ENCODE measurements at places on chromosomes 2 and 18. TPM values are rescaled to one million over a fixed set of nuclear protein-coding genes. Genes with fewer than 3 reads are reported as not detected.

DNA sequence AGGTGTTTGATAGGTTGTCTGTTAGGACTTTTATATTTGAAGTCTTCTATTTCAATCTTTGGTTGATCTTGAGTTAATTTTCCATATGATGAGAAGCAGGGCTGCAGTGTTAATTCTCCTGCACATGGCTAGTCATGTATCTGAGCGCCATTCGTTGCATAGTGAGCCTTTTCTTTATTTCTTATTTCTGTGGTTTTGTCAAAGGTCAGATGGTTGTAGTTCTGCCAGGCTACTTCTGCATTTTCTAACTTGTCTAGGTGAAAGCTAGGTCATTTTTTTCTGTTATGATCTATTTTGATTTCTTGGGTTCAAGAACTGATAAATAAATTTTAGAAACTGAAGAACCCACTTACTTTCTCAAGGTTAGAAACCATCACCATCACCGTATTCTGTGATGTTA is 56.7 kb downstream of the CCDC74A start:
- H3K36me3 ChIP-seq, result no peaks in the 10 kb centered on the region
- H3K27me3 ChIP-seq, result peaks cover 10% of the 10 kb centered on the region
- DNase-seq, result no peak
- no peak overlapping the region for H3K4me3 ChIP-seq

IL37 gene
- total RNA-seq, result 0.22 TPM

WDFY1 gene
- total RNA-seq, result 82.0 TPM

- no peak overlapping the region for H3K27ac ChIP-seq
- H3K4me3 ChIP-seq, result no peak overlapping the region
- H3K4me1 ChIP-seq, result no peaks in the 10 kb centered on the region
- DNase-seq, result no peak
- peaks cover 8% of the 10 kb centered on the region for H3K27me3 ChIP-seq
These were observed 48.9 kb upstream of the AAK1 start for GRCh38 chr2:69692424-69692823.

GRCh38 chr18:80105369-80106167 is 3.5 kb upstream of the ADNP2 start:
- H3K4me3 ChIP-seq, result no peak overlapping the region
- H3K36me3 ChIP-seq, result no peaks in the 10 kb centered on the region
- H3K27me3 ChIP-seq, result no peaks in the 10 kb centered on the region
- H3K27ac ChIP-seq, result no peak overlapping the region

GRCh38 chr18:6962571-6963451 is 154.8 kb downstream of the LAMA1 start:
- no peaks in the 10 kb centered on the region for H3K4me1 ChIP-seq
- no peak overlapping the region for H3K27ac ChIP-seq
- no peak for DNase-seq
- no peaks in the 10 kb centered on the region for H3K36me3 ChIP-seq

TMEM17 gene
- 0.51 TPM for total RNA-seq

DNA sequence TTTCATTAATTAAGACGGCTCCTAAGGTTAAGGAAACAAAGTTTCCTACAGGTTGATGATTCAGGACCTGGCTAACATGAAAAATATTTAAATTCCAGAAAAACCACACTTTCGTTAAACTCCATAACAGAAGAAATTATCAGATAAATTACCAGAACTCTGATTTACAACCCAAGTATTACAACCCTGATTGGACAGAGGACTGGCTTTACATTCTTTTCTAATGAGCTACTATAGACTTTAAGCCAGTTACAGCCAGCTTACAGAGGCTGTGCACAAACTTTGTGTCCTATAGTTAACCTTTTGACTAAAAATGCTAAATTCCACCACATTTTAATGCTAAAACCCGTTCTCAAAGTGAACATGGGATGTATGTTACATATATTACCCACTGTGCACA is 458.6 kb downstream of the KCNJ3 start:
- no peaks in the 10 kb centered on the region for H3K4me1 ChIP-seq
- no peak overlapping the region for H3K4me3 ChIP-seq
- DNase-seq, result no peak
- no peaks in the 10 kb centered on the region for H3K36me3 ChIP-seq

DNA sequence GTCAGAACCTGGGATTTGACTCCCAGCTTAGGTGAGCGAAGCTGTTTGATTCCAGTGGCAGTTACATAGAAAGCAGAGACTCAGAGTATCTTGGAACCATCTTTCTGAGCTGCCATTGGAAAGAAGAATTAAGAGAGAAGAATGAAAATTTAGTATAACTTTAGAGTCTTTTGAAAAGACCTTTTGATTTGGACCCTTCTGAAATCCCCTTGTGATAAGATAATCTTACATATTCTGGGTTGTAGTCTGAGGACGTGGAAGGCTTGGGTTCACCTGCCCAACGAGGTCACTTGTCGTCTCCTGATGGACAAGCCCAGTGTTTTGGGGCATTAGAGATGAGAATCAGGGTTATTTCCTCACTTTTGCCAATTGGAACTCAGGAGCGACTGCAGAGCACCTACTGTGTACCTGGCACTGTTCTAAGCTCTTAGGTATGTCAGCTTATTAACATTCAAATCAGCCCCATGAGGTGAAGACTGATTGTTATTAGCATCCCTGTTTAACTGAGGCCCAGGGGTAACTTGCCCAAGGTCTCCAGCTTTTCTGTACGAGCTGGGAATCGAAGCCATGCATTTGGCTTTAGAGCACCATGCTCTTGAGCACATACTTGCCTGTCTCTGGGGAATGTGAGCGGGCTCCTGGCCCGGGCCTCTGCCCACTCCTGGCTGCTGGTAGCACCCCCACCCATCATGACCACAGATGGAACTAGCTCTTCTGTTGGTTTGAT is 2.9 kb downstream of the HK2 start:
- no peak for DNase-seq
- H3K27ac ChIP-seq, result no peak overlapping the region
- no peaks in the 10 kb centered on the region for H3K36me3 ChIP-seq

SLC9A2 gene
- 0.10 TPM for total RNA-seq

DNA sequence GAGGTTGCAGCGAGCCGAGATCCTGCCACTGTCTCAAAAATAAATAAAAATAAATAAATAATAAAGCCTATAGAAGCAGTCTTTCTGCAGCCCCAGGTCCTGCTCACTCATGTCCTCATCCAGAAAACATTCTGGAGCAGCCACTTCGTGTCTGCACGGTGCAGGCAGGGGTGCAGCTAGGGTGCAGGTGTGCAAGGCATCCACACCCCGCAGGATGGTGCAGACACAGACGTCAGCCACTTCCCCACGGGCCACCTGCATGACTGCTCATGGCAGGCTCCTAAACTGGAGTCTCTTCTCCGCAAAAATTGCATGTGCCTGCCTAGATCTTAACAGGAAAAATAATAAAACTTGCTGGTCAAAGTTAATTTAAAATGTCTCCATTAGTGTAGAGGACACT is 80.2 kb upstream of the SNTG2 start:
- no peaks in the 10 kb centered on the region for H3K36me3 ChIP-seq
- H3K4me3 ChIP-seq, result no peak overlapping the region
- H3K27me3 ChIP-seq, result no peaks in the 10 kb centered on the region

DNA sequence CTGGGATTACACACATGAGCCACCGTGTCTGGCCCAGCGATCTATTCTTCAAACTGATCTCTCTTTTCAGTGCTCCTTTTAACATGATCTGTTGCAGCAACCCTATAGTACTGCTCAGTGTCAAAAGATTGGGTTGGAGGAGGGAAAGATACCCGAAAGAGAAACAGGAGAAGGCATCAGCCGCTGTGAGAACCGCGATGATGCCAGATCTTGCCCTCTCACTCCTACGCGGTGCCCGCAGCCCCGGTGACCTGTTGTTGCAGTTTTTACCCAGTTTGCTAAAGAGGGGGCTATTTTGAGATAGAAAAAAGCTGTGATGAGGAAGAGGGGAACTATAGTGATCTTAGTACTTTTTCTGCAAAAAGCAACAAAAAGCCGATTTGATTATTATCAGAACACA is 335.5 kb downstream of the KCNS3 start:
- no peak overlapping the region for H3K4me3 ChIP-seq
- DNase-seq, result no peak
- H3K4me1 ChIP-seq, result peaks cover 22% of the 10 kb centered on the region
- H3K27me3 ChIP-seq, result no peaks in the 10 kb centered on the region
- H3K27ac ChIP-seq, result no peak overlapping the region

- H3K27me3 ChIP-seq, result no peaks in the 10 kb centered on the region
- H3K27ac ChIP-seq, result no peak overlapping the region
- DNase-seq, result no peak
- no peak overlapping the region for H3K4me3 ChIP-seq
- 0 out of 2 replicates have a peak, but pooled peaks cover 2% of the 10 kb centered on the region for H3K36me3 ChIP-seq
These were observed 168.6 kb downstream of the KLHL29 start for GRCh38 chr2:23553561-23553960.

POU3F3 gene
- 2.3 TPM for total RNA-seq

DNA sequence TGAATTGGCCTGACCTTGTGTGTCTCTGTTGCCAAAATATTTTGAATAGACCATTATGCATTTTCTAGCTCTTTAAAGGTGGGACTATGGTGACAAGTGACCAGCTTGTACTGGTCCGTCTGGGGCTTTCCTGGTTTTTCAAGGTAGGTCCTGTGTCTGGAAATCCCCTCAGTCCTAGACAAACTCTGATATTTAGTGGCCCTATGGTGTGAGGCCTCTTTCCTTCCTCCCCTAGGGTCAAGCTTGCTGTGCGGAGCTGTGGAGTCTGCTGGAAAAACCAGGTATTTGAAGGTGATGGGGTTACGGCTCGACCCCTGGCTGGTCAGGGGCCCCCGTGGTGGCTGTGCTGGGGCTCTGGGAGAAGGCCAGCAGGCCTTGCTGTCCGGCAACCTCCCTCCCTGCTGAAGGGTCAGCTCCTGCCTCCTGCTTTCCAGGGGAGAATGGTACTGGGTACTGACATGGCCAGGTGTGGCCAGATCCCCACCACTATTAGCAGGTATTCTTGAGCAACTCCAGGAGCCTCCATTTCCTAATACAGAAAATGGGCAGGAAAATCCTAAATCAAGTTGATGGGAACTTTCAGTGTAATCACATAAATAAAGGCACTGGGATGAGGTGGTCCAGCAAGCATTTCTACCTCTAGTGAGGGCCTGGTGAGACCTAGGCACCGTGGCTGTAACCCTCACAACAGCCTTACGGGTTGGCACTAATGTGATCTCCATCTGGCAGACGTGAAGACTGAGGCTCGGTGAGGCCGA is 86.2 kb upstream of the HS6ST1 start:
- no peak overlapping the region for H3K27ac ChIP-seq
- DNase-seq, result no peak
- H3K27me3 ChIP-seq, result no peaks in the 10 kb centered on the region
- H3K36me3 ChIP-seq, result no peaks in the 10 kb centered on the region
- H3K4me3 ChIP-seq, result no peak overlapping the region

- H3K4me3 ChIP-seq, result no peak overlapping the region
- peaks cover 5% of the 10 kb centered on the region for H3K4me1 ChIP-seq
- no peak for DNase-seq
- no peaks in the 10 kb centered on the region for H3K36me3 ChIP-seq
- no peak overlapping the region for H3K27ac ChIP-seq
These were observed 103.4 kb downstream of the ZFP36L2 start for GRCh38 chr2:43123028-43123427.

- peak; percentile 5 for DNase-seq
- no peak overlapping the region for H3K27ac ChIP-seq
- H3K36me3 ChIP-seq, result no peaks in the 10 kb centered on the region
- H3K27me3 ChIP-seq, result no peaks in the 10 kb centered on the region
- no peaks in the 10 kb centered on the region for H3K4me1 ChIP-seq
These were observed 54.8 kb upstream of the PDE1A start for GRCh38 chr2:182481676-182482075.

CAPN13 gene
- total RNA-seq, result not detected

RAPGEF4 gene
- total RNA-seq, result 5.1 TPM

GRCh38 chr2:18548621-18549020 is 11.8 kb downstream of the RDH14 start:
- no peak overlapping the region for H3K4me3 ChIP-seq
- DNase-seq, result no peak
- no peaks in the 10 kb centered on the region for H3K4me1 ChIP-seq
- no peaks in the 10 kb centered on the region for H3K27me3 ChIP-seq
- no peak overlapping the region for H3K27ac ChIP-seq

- peak overlapping the region; percentile 88 for H3K4me3 ChIP-seq
- peak overlapping the region; percentile 79 for H3K27ac ChIP-seq
- peak; percentile 50 for DNase-seq
- H3K36me3 ChIP-seq, result no peaks in the 10 kb centered on the region
- H3K27me3 ChIP-seq, result no peaks in the 10 kb centered on the region
- H3K4me1 ChIP-seq, result peaks cover 5% of the 10 kb centered on the region
These were observed 795 bp upstream of the SETBP1 start for GRCh38 chr18:44679914-44680272.

DNA sequence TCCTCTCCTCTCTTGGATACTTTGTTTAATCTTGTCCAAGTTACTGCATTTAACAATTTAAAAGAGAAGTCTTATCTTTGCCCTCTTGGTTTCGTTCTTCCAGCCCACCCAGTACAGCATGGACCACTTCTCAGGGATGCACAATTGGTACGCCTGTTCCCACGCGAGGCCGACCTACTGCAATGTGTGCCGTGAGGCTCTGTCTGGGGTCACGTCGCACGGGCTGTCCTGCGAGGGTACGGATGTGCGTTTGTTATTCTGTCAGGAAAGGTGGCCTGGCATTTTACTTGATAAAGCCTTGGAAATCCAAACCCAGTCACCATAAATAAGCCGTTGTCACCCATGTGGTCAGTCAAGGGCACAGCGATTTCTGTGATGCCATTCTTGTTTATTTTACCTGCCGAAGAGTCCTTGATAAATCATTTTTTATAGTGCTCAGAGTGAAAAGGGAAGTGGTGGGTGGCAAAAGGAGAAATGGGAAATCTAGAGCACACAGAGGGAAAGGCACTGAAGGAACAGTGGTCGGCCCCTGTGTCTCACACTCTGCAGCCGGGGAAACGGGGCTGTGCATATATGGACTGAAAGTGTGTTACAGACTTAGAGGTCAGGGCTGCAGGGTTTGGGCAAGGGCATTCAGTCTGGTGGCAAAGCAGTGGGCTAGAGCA is 80.5 kb downstream of the DGKD start:
- H3K4me1 ChIP-seq, result no peaks in the 10 kb centered on the region
- DNase-seq, result no peak
- no peak overlapping the region for H3K27ac ChIP-seq
- no peak overlapping the region for H3K4me3 ChIP-seq

DNA sequence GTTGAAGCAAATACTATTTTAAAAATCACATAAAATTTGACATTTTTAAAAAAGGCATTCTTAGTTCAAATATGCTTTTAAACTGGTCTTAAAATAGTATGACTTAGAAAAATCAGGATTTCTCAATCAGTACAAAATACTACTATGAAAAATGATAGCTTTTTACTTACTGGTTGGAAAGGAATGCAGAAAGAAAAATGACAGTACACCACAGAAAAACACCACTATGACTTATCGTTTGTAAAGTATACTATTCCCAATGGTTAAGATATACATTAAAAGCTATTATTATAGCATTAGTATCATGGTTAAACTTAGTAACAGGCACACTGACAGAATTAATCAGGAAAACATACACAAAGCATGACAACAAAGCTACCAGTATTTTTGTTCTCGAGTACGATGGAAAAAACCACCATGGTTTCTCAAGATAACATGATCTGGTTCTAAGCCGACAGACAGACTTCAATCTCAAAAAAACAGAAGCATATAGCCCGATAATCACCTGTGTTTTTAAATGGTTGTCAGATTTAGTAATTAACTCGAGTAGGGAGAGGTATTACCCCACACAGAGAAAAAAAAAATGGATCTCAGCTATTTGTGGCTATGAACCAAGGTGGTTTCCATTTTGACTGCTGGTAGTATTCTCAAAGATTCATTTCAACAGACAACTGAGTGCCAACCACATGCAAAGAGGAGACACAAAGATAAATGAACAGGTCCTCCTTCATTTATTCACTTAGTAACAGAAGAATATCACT is 39.1 kb downstream of the CUL3 start:
- peaks cover 50% of the 10 kb centered on the region for H3K36me3 ChIP-seq
- DNase-seq, result no peak
- 0 out of 2 replicates have a peak, but pooled peaks cover 5% of the 10 kb centered on the region for H3K4me1 ChIP-seq
- no peaks in the 10 kb centered on the region for H3K27me3 ChIP-seq
- H3K4me3 ChIP-seq, result no peak overlapping the region
- H3K27ac ChIP-seq, result no peak overlapping the region

TDRD15 gene
- 0.02 TPM for total RNA-seq
